ENCODE measurements at places on chromosomes 1 and 21.

DNA sequence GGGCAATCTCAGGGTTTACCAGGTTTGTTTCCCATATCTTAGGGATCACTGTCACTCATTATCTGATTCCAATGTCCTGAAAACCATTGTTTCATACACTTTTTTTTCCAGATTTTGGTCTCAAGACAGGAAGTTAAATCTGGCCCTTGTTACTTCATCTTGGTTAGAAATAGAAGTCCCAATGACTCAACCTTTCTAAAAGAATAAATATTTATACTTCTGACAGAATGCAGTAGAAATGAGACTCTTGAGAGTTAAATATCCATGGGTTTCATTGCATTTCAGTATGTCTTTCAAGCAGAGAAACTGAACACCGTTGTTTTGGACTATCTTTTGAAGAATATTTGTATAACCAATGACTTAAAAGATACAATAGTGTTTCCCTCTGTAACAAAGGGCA lies 19.8 kb upstream of the VCAM1 start:
- DNase-seq = no peak

DNA sequence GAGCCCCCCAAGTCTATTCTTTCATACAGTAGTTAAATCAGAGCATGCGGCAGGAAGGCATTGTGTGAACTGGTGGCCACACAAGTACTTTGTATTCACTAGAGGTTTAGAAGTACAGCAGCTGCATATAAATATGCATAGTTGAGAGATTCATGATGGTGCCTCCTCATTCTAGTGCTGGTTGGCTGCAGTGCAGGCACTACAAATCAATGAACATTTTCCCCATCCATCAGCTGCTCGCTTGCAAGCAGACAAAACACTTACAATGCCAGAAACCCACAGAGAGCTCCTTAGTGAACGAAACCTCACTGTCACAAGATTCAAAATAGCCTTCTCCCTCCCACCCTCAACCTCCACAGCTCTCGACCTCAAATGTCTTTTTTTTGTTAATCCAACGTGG lies 726.2 kb downstream of the USP25 start:
- peak; percentile 63 for DNase-seq

- DNase-seq = peak; percentile 35
Measured at GRCh38 chr1:115976062-115976920, at the start of gene SLC22A15. Gene SLC22A15 (plus strand): TSS chr1:115976513. CDS start chr1:115976628, 115 bp downstream.

DNA sequence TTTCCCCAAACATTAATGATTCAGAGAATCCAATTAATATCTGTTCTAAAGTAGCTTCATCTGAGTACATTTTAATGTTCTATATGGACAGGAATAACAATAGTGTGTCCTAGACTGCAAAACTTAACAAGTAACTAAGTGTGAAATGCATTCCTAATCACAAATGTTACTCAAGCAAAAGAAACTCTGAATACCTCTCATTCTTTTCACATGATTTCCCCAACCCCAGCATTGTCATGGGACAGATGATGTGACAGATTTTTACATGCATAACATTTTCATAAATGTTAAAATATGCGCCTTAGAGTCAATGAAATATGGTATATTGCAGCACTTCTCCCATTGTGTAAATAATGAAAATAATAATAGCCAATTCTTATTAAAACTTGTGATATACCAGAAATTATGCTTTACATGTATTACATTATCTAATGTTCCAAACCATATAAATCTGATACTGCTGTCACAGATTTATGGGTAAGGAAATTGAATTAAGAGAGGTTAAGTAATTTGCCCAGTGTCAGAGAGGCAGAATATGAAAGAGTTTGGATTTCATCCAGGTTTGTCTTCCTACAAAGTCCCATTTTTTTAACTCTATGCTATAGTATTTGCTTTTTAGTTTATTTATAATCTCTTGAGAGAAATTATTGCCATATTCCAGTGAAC lies 269.4 kb downstream of the LRRC7 start:
- no peak for DNase-seq

DNA sequence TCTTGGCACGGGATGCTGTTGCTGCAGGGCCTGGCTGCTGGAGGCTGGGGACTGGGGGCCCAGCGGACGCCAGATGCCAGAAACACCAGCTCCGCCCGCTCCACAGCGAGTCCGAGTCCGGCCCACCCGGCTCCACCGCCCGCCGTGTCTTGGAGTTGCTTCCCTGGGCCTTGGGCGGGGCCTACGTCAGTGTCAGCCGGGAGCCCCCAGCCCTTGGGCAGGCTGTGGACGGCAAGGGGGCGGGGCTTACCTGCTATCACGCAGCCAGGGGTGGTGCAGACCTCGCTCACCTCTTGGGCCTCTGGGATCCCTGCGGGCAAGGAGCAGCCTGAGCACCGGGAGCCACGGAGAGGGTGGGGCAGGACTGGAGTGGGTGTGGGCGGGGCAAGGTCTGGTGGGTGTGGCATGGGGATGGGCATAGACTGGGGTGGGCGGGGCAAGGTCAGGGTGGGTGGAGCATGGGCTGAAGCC lies 21.8 kb downstream of the MMEL1 start:
- DNase-seq = no peak

GRCh38 chr21:37496972-37497371 lies 130.4 kb downstream of the DYRK1A start:
- no peak for DNase-seq

GRCh38 chr1:178931858-178932551 lies 61.1 kb upstream of the ANGPTL1 start:
- no peak for DNase-seq

- no peak for DNase-seq
Measured at GRCh38 chr21:37041706-37042271, 31.1 kb downstream of the PIGP start.

- DNase-seq = no peak
Measured at GRCh38 chr1:10824821-10825540, 28.5 kb upstream of the CASZ1 start.

DNA sequence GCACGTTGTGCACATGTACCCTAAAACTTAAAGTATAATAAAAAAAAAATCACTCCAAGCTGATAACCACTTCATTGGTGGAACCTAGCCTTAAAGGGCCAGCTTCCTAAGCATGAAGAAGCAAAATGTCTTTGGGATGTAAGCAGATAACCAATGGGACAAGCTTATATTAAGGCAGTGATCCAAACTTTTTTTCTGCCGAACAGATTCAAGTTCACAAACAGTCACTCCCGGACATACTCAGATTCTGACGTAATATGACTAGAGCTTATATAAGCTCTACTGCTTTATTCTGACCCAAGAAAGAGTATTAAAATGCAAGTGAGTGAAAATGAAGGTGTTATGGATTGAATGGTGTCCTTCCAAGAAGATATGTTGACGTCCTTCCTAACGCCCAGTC lies 44.9 kb upstream of the HIVEP3 start:
- DNase-seq = no peak

- no peak for DNase-seq
Measured at GRCh38 chr21:44844256-44844655, 26.4 kb upstream of the SUMO3 start.

- no peak for DNase-seq
Measured at GRCh38 chr1:220841293-220841692, 38.0 kb upstream of the HLX start.

DNA sequence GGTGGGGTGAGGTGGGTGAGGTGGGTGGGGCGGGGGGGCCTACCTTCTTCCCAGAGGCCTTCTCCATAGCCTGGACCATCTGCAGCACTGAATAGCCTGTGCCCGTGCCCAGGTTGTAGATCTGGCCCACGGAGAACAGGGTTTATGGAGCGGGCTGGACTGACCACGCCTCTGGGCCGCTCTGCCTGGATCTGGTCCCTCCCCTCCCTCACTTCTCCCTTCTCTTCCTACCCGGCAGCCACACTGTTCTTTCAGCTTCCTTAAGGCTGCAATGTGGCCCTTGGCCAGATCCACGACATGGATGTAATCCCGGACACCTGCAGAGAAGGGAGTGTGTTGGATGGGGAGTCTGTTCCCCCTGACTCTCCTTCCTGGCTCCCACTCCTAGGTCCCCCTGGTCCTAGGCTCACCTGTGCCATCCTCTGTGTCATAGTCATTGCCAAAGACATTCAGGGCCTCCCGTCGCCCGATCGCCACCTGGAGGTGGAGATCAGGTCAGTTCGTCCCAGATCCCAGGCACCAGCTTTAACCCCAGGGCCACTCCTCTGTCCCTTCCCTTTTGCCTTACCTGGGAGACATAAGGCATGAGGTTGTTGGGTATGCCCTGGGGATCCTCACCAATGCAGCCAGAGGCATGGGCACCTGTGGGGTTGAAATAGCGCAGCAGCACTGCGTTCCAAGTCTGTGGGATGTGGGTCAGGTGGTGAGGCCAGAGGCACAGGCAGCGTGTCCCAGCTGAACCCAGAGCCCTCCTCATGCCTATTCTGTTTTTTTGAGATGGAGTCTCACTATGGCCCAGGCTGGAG lies 3.9 kb downstream of the GALE start:
- DNase-seq = no peak

DNA sequence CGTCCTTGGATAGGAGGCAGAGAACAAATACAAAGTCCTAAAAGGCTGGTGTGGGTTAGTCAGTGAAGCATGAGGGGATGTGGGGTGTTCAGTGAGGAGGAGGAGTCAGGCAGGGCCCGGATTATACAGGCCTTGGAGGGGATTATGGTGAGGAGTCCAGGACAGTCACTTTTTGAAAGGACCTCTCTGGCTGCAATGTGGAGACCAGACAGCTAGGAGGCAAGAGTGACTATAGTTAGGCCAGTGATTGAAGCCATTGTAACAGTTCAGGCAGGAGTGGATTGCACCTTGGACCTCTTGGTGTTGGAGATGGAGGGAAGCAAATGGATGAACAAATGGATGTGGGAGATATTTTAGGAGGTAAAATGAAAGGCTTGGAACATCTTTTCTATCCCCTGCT lies 115.8 kb downstream of the C1orf94 start:
- no peak for DNase-seq

DNA sequence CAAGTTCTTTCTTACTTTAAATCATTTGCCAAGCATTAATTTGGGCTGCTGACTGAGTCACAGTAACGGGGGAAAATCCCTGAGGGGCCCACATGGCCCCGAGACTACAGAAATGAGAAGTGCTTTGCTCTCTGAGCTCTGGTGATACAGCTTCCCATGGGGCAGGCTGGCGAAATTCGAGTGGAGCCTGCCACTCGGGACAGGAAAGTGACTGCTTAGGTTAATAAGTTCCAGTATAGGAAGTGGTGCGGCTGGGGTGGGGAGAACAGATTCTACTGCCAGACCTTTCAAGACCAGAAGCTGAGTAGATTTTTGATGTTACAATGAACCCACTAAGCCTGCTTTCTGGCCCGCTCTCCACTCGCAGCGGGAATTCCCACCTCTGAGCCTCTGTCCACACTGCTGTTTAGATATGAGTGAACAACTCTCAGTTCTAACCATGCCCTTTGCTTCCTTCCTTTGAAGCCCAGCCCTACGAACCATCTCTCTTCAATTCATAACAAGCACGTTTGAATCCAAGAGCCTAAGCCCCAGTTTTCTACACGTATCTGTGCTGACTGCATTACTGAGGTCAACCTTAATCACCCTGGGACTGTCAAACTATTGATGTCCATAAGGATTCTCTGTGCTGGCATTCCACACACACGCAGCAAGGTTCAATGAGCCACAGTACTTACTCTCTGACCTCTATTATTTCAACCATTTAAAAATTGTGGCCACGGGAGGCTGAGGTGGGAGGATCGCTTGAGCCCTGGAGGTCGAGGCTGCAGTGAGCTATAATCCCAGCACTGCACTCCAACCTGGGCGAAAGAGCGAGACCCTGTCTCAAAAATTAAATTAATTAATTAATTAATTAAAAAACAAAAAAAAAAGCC lies 9.6 kb downstream of the ZBTB17 start:
- DNase-seq = no peak

DNA sequence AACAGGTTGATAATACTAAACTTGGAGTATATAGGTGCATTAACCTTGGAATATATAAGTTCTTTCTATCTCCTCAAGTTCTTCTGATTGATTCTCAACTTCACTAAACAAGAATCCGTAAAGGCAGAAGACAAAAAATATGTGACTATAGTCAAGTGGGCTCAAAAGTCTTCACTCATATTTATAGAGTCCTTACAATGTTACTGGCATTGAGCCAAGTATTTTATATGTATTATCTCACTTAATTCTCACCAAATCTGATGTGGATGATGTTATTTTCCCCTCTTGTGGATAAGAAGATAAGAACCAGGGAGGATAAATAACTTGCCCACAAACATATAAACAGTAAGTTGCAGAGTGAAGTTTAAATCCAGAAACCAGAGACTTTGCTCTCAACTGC lies 486.9 kb downstream of the LRRIQ3 start:
- no peak for DNase-seq

GRCh38 chr1:6105218-6105679 lies 59.6 kb downstream of the KCNAB2 start:
- DNase-seq = no peak

- DNase-seq = no peak
Measured at GRCh38 chr21:15688016-15688415, 41.8 kb upstream of the USP25 start.

DNA sequence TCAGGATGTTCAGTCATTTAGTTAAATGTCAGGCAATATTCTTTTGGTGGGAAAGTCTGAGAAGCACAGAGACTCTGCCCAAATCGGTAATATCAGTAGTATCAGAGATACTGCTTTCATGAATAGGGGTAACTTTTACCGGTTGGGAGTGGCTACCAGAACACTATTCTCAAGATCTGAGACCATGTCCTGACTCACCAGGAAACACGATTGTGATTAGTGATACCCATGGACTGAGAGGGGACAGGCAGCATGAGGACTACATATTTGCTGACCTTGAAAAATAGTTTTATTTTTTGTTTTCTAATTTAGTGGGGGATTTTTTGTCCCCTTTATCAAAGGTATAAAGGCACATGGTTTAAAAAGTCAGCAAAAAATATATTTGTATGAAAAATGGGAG lies 76.0 kb upstream of the NEK2 start:
- no peak for DNase-seq

- DNase-seq = no peak
Measured at GRCh38 chr21:38768471-38769063, 37.2 kb upstream of the ETS2 start.

DNA sequence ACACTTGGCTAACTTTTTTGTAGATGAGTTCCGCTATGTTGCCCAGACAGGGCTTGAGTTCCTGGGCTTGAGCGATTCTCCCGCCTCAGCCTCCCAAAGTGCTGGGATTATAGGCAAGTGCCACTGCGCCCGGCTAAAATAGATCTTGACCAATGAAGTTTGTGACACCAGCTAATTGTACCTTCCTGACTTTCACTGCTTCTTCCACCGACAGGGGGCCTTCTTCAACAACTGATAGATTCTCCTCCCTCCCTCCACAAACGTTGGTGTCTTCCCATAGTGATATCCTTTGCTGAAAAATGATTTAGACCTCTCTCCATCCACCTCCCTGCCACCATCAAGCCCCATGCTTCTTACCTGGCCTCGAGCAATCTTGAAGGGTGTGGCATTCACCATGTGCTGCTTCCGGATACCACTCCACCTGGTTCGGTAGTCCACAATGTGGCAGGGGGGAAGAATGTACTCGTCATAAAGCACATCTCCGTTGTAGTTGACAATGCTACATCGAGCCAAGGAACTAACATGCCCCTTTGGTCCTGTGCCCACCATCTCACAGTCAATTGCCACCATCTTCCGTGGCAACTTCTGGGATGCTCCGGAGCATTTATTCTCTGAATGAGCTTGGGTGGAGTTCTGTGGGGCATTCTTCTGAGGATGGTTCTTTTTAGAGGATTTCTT lies 1.6 kb upstream of the METTL25B start:
- DNase-seq = no peak

- no peak for DNase-seq
Measured at GRCh38 chr1:18965206-18966173, 9.0 kb upstream of the IFFO2 start.

All from hypothalamus (tissue), 51 donors.